BE2C (cell line): ENCODE measurements at places on chromosomes 4 and X.

- DNase-seq: no peak
These were observed 1.3 kb downstream of the PRR32 start for GRCh38 chrX:126820700-126821420.

GRCh38 chrX:27918799-27919198 is 62.5 kb downstream of the DCAF8L1 start:
- peak; percentile 23 for DNase-seq

DNA sequence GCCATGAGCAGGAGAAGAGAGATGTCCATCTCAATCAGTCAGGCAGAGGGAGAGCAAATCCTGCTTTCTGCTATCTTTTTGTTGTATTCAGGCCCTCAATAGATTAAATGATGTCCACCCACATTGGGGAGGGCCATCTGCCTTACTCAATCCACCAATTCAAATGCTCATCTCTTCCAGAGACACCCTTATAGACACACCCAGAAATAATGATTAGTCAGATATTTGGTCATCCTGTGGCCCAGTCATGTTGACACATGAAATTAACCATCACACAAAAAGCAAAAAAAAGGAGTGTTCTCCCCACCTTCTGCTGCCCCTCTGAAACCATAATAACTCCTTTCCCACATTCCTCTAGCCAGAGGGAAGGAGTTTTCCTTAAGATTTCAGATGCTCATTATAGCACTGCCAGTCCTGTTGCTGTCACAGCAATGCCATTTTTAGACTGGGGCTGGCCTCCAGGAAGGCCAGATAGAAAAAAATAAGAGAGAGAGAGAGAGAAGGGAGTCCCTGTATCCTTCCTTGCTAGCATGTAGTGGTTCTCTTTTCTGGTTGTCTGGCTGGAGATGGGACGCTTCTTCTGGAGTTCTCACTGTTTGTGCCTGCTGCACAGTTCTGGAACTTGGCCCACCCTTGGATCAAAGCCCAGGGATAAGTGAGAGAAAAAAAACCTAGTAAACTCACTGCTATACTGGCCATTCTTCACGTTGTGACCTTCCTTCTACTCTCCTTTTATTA is 177.7 kb downstream of the RBM46 start:
- DNase-seq: no peak

DNA sequence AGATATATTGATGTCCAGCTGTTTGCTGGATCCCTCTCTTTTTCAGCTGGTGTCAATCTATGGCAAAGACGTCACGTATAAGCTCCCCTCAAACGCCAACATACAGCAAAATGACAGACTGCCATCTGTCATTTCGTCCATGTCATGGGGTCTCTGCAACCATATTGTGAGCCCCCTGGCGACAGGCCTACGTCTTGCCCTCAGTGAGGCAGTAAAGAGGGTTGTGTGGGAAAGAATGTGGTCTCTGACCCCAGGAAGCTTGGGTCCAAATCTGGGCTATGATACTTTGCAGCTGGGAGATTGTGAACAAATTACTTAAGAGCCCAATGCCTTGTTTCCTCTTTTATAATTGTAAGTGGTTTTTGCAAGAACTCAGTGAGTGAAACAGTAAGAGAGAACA is 7.4 kb downstream of the SUPT20HL2 start:
- DNase-seq: no peak
